K562 (cell line): ENCODE measurements at places on chromosomes 4 and X. TPM values are rescaled to one million over a fixed set of nuclear protein-coding genes. Genes with fewer than 3 reads are reported as not detected.

- DNase-seq = no peak
These were observed 28.6 kb upstream of the NSG1 start for GRCh38 chr4:4358093-4358854.

The SMIM10 gene
- total RNA-seq = 8.3 and 8.5 TPM in 2 replicates

GRCh38 chrX:16005917-16006316 lies 117.4 kb upstream of the GRPR start:
- DNase-seq = no peak

DNA sequence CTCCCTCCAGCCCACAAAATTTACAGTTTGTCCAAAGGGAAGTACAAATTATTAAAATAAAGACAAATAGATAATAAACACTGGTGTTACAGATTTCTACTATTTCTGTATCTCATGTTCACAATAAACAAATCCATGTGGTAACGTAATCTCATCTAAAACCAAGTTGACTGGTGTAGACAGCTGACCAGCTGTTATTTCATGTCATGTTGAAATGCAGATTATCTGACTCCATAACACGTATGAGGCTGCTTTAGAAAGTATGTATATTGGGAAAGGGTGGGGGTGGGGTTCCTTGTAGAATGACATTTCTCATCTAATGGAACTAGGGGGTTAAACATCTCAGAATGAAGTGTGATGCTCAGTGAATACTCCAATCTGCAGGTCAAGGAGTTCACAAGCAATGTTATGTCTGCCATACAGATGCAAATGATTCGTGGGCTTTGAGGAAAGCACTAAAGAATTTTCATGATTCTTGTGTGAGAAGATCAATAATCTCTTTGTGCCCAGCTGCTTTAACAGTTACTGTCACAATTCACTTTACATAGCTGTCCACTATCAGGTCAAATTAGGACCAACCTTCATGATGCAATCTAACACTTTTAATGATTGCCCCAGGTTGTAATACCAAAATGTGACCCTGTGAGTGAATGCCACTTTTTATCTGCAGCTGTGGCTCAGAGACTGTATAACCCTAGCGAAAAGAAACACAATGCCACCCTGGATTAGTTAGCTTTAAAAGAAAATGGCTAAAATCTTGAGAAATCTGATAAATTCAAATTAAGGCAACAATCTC lies 114.0 kb downstream of the ENOX2 start:
- no peak for DNase-seq

GRCh38 chrX:136953867-136954787 lies 73.6 kb upstream of the RBMX start:
- peak; percentile 83 for DNase-seq

DNA sequence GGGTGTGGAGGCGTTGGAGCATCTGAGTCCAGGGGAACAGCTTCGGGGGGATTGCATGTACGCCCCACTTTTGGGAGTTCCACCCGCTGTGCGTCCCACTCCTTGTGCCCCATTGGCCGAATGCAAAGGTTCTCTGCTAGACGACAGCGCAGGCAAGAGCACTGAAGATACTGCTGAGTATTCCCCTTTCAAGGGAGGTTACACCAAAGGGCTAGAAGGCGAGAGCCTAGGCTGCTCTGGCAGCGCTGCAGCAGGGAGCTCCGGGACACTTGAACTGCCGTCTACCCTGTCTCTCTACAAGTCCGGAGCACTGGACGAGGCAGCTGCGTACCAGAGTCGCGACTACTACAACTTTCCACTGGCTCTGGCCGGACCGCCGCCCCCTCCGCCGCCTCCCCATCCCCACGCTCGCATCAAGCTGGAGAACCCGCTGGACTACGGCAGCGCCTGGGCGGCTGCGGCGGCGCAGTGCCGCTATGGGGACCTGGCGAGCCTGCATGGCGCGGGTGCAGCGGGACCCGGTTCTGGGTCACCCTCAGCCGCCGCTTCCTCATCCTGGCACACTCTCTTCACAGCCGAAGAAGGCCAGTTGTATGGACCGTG lies 2.2 kb downstream of the AR start:
- DNase-seq = no peak

DNA sequence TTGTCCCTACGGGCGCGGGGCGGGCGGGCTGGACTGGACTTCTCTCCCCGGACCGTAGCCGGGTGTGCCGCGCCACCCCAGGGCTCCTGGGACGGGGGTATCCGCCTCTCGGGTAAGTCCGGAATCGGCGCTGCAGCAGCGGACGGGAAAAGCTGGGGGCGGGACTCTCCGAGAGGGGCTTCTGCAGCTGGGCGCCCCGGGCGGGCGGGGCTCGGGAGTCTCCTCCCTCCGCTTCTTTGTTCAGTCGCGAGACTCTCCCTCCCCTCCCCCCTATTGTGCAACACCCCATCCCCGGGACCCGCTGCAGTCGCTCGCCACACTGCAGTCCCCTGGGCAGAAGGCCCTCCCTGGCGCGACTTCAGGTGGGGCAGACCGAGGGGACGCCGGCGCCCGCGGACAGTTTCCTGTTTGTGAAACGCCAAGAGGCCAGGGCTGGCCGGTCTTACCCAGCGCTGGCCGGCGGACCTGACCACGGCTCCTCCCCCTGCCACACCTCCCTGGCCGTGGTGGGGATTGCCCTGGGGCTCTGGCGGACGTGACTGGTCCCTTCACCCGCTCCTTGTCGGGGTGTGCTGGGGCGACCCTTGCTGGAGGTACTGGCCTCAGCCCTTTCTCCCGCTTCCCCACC lies 966 bp downstream of the CCNG2 start:
- DNase-seq = peak; percentile 79

The IL15 gene
- total RNA-seq = 0.33 and 0.76 TPM in 2 replicates

The KLHL34 gene
- total RNA-seq = not detected in 2 replicates

GRCh38 chr4:99803566-99804101 lies 13.0 kb upstream of the DAPP1 start:
- no peak for DNase-seq

GRCh38 chrX:39361736-39362135 lies 560.5 kb downstream of the MID1IP1 start:
- no peak for DNase-seq

The ERAS gene
- total RNA-seq = not detected in 2 replicates

The GATA1 gene
- 291 and 297 TPM in 2 replicates for total RNA-seq

- no peak for DNase-seq
These were observed 2.9 kb downstream of the UGDH start for GRCh38 chr4:39524161-39524957.

DNA sequence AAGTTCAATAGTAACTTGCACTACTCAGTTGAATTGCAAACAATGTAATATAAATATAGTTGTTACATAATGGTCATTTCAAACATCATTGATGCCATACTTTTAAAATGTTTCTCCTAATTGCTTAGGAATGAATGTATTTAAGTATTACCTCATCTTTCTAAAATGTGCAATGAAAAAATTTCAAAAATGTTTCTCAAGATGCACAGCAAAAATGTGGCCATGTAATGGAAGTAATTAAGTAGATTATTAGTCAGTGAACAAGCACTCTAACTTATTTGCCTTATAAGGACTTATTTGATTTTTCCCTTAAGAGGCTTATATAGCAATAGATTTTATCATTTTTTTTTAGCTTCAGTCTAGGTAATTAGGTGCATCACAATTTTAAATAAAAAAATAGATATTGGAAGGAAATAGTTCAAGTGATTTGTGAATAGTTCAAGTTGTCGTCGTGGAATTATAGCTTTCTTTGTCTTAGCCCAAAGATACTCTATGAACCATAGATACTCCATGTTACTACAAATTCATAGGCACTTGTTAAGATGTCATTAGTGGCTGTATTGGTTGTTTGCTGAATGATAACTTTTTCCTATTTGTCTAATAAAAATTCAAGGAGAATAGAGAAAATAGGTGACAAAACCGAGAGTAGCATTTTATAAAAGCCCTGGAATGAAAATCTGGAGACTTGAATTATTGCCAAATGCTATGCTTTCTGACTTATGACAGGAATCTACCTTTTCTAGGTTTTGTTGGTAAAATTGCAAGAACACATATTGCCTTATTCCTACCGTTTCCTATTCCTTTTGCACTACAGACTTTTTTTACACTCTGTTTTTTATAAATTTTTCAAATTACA lies 118.5 kb downstream of the TLL1 start:
- no peak for DNase-seq

- DNase-seq = no peak
These were observed 1.5 kb downstream of the BEND4 start for GRCh38 chr4:42150653-42151567.

The TLR3 gene
- total RNA-seq = not detected in 2 replicates

GRCh38 chr4:38531141-38531727 lies 132.8 kb upstream of the KLF3 start:
- no peak for DNase-seq

DNA sequence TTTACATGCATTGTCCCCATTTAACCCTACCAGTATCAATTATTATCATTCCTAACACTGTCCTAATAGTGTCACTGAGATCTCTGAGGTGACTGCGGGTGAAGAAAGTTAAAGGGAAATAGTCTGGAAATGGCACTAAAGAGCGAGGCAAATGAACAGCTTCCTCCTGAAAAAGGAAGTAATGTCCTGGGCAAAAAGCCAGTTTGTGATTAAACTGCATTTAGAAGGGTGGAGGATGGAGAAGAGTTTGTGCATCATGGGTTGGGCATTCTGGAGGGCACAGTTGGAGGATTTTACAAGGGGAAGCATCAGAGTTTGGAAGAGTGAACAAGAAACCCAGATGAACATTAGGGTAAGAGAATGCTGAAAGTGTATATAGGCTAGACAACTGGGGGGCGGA lies 60.5 kb upstream of the SLC25A4 start:
- DNase-seq = no peak

DNA sequence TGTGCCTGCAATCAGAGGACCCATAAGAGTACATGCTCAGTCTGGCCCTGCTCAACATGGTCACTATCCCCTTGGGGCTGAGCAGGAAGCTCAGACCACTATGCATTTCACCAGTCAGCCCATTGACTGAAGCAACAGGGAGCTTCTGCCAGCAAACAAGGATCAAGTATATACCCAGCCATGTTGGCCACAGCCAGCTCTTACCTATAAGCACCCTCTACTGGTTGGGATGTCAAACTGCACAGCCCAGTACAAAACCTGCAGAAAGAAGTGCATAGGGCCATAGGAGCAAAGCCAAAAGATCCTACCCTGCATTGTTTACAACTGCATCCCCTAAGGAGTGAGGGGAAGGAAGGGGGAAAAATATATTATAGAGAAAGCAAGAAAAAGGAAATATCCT lies 214.4 kb upstream of the CPEB2 start:
- no peak for DNase-seq

DNA sequence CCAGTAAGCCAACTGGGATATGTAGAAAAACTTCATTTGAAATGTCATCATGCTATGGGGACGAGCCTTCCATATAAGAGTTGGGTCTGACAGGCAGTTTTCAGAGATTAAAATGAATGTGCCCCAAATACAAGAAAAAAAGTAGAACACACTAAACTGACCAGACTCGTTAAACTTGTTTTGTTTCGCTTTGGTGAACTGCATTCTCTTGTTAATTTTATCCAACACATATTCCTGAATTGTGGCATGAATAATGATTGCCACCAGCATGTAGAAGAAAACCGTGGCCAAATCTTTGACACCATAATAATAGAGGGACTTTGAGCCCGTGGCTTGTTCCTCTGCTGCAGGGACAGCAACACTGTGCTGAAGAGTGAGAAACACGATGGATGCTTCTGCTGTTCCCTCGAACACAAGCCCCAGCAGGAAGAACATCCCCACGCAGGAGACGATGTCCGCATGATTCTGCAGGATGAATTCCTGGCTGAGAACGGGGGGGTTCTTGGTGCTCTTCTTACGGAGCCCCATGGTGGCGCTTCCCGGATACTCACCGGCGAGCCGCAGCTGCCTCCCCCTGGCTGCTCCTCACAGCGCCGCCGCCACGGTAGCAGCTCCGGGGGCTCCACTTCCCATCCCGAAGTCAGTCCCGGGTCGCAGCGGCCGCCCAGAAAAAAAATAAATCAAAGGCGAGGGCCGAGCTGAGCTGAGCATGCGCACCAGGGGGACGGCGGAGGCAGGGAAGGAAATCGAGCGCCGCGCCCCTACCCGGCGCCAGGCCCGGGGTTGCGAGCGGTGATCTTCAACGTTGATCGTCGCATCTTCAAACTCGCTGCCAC lies at the start of gene TRAM1L1:
TSS of gene TRAM1L1 (minus strand) at position 711 of the 836 bp plus-strand sequence. CDS start at position 528, 183 bp downstream.
- DNase-seq = peak; percentile 8

DNA sequence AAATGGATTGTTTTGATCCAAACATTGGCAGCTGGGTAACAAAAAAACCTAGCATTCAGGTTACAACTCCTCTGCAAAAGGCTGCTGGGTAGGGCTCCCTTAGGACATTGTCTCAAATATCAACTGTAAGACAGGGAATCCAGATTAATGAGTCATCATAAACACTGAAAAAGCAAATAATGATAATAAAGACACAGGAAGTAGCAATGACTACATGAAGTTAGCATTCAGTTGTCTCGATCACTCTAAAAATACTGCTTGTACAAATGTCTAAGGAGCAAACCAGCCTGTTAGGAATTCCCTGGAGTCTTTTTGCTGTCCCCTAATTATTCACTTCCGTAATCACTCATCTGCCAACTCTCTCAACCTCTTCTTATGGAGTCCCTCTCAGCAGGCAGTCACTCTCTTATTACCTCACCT lies 259.2 kb downstream of the GPC3 start:
- DNase-seq = no peak

- DNase-seq = peak; percentile 25
These were observed 30.4 kb downstream of the CCNQ start for GRCh38 chrX:153568451-153569011.

The DACH2 gene
- total RNA-seq = not detected in 2 replicates

The ARL13A gene
- not detected in 2 replicates for total RNA-seq

GRCh38 chrX:355329-356050 lies 31.2 kb downstream of the PPP2R3B start:
- no peak for DNase-seq

GRCh38 chr4:25113915-25114904 lies 46.0 kb downstream of the SEPSECS start:
- peak; percentile 20 for DNase-seq

GRCh38 chrX:79133904-79134303 lies 10.6 kb upstream of the GPR174 start:
- DNase-seq = no peak

The LRIT3 gene
- not detected in 2 replicates for total RNA-seq

DNA sequence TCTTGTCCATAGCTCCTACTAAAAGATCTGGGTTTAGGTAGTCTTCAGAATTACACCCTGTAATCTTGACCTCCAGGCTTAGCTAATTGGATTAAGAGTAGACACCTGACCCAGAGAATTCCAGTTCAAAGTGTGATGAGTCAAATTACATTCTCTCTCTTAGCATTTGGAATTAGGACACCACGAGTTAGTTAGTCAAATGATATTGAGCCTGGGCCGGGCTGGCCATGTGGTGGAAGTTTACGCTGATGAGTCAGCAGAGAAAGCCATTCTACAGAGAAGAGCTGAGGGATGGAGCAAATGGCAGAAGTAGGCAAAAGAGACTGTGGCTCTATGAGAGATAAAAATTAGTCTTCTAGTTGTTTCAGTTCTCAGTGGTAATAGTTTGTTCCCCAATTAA lies 31.1 kb downstream of the CEP44 start:
- DNase-seq = no peak
